ENCODE measurements at places on chromosomes 4 and X. TPM values are rescaled to one million over a fixed set of nuclear protein-coding genes. Genes with fewer than 3 reads are reported as not detected.

The NPNT gene
- 150 TPM for total RNA-seq

The DMRTC1 gene
- 0.81 TPM for total RNA-seq

The AR gene
- total RNA-seq, result 7.8 TPM

The SSX2B gene
- not detected for total RNA-seq

The SLC6A14 gene
- not detected for total RNA-seq

The FAM47E gene
- total RNA-seq, result 2.2 TPM

The PLP1 gene
- 44.3 TPM for total RNA-seq

The ADGRA3 gene
- 48.8 TPM for total RNA-seq

The VEGFC gene
- total RNA-seq, result 3.0 TPM

The CNGA1 gene
- not detected for total RNA-seq

The ALB gene
- 0.40 TPM for total RNA-seq

The XK gene
- total RNA-seq, result 9.2 TPM

The IRS4 gene
- total RNA-seq, result 2.7 TPM

The CD38 gene
- total RNA-seq, result 3.4 TPM

The DCAF8L2 gene
- not detected for total RNA-seq

The SUPT20HL1 gene
- total RNA-seq, result 1.4 TPM

The EDNRA gene
- total RNA-seq, result 3.4 TPM
